Activated CD4-positive, alpha-beta T cell treated with anti-CD3 and anti-CD28 coated beads for 4 hours (primary cell): ENCODE measurements at places on chromosomes 1 and 21.

GRCh38 chr1:204410688-204411450, 748 bp downstream of the PPP1R15B start:
- DNase-seq: peak; percentile 29

- DNase-seq: no peak
Measured at GRCh38 chr21:42651515-42652401, 1.7 kb upstream of the PDE9A start.

DNA sequence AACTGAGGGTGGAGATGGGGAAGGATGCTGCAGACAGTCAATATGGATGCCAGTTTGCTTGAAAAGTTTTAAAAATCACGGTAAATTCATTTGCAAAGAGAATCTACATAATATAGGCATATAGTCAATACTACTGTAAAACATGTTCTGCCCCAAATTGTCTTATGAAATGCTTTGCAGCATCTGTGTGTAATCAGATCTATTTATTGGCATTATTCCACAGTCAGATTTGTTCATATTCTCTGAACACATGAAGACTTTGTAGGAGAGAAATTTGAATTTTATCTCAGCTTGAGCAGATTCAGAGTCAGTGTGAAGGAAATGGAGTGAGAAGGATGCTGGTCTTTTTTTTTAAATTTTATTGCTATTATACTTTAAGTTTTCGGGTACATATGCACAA, 88.5 kb downstream of the PLPPR4 start:
- DNase-seq: no peak

DNA sequence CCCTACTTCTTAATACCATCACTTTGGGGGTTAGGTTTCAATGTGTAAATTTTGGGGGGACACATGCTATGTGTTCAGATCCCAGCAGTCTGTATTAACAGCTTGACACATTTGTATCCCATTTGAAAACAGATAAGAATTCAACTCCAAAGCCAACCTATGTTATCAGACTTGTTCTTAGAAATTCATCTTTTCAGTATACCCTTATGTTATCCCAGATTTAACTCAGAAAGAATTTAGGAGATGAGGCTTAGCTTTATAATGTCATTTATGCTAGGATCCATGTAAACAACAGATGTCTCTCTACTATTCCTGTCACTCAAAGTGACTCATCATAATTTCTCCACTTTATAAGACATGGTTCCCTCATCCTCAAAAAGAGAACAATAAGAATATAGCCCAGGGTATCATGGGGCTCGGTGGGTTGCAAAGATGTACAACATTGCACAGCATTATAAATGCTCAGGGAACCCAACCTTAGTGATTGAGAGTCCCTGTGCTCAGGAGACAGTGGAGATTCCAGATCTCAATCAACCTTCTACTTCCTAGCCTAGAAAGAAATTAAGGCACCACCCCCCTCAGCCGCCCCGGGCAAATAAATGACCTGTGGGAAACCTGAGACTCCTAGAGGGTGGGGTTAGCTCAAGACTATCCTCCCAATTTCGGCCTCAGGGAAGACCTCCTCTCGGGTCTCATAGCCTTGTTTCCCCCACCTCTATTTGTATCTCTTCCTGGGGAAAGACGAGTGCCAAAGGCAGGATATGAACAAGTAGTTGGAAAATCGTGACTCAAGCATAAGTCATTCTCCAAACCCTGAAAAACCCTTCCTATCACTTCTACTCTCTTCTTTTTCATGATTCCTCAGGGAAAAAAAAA, 265.1 kb upstream of the CAMK1G start:
- no peak for DNase-seq

GRCh38 chr1:39384305-39384704, 107.1 kb upstream of the BMP8A start:
- no peak for DNase-seq

GRCh38 chr1:227781314-227781930, 34.1 kb upstream of the PRSS38 start:
- DNase-seq: no peak

DNA sequence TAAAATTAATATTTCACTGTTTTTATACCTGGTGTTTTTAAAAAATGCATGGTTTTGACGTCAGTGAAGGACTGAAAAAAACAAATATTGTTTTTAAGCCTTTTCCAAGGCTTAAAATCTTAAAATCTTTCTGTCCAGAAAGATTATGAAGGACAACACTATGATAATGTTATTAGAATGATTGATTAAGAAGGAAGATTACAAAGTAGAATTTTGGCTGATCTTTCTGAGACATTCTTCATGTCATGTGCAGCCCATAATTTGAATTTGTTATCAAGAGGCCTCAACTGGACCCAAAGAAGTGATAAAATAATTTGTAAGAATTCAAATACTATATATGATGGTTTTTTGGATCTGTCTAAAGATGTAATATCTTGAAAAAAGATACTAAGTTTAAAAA, 584.4 kb upstream of the CXADR start:
- DNase-seq: no peak

GRCh38 chr1:48761411-48761810, 15.3 kb downstream of the BEND5 start:
- DNase-seq: no peak

DNA sequence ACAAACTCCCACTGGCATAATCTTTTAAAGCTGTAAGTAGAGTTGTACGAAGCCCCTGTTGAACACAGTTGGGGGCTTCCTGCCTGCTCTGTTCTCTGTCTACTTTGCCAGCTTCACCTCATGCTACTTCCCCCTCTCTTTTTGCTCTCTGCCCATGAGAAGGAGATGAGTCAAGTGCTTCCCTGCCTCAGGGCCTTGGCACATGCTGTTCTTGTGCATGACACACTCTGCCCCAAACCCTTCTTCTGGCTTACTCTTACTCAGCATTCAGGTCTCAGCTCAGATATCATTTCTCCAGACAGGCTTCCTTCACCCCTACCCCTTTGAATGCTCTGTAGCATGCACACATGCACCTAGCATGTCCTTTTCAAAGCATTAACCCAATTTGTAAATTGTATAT, 208.8 kb downstream of the FOXD2 start:
- no peak for DNase-seq

DNA sequence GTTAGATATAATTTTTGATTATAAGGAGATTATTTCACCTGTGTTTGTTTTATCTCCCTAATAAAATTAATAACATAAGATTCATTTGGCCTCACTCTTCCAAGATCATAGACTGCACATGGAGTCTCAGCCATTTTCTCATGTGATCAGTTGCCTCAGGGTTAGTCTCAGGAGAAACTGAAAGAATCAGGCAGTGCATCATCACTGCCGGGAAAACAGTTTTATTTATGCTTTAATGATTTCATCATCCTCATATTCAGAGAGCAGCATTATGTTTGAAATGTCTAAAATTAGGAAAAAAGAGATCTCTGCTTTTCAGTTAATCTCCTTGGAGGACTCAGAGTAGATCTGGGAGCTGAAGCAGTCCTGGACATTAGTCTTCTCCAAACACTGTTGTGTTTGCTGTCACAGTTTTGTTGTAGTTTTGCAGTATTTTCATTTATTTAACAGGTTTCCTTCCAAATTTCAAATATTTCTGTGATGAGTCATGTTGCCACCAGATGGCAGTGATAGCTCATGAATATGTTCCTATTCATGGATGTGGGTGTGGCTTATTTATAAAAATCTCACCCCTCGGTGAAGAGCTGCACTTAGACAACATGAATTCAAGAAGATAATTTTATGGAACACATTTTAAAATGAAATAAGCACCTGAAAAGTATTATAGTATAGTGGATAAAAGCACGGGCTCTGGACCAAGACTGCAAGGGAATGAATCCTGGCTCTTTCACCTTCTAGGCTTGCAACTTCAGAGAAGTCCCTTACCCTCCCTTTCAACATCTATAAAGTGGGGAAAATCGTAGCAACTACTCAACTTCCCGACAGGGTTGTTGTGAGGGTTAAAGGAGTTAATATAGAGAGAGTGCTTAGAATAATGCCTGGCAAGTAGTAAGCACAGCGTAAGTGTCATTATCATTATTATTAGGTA, 31.2 kb downstream of the CHD1L start:
- peak; percentile 32 for DNase-seq

DNA sequence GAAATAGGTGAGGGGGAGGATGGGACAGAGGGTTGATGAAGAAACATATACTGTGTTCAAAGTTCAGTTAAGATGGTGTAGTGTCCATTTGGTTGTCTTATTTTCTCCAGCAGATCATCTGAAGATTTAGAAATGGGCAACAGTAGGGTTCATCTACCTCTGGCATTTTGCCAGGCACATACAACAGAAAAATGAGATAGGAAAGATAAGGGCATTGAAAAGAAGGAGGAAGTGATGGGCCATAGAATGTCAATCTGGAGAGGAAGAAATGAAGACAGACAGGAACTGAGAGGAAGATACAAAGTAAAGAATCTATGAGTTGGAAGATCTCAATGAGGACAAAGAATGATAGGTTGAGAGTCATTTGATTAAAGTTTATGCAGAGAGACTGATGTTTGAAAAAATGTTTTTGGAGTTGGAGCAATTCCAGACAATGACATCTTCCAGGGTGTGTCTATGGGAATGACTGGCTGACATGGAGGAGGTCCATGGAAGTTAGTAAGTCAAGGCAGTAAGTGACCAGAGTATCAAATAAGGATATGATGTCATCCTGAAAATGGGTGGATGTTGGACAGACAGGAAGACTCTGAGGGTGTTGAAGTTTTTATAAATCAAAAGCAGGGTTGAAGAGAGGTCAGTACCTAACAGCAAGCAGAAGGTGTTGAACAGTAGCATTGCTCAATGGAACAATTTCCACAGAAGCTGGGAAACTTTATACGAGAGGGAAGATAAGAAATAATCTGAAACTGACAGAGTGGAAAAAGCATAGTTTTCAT, 18.7 kb upstream of the CD55 start:
- DNase-seq: no peak

DNA sequence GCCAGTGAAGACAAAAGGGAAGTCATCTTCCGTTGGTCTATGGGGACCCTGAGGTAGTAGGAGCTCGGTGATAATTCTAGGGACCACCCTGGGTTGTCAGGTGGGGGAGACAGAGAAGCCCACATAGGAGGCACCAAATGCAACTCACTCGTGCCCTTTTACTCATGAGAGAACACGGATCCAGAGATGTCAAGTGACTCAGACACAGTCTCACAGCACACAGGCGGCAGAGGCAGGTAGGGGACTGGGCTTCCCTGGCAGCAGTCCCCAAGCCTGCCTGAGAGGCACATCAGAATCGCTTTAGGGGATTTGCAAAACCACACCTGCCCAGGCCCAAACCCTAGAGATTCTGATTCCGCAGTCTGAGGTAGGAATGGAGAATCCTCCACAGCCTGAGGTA, 31.3 kb upstream of the RUNX3 start:
- no peak for DNase-seq

- no peak for DNase-seq
Measured at GRCh38 chr1:183302452-183303322, 115.5 kb downstream of the NMNAT2 start.

GRCh38 chr1:113021430-113022085, 51.4 kb upstream of the LRIG2 start:
- no peak for DNase-seq

DNA sequence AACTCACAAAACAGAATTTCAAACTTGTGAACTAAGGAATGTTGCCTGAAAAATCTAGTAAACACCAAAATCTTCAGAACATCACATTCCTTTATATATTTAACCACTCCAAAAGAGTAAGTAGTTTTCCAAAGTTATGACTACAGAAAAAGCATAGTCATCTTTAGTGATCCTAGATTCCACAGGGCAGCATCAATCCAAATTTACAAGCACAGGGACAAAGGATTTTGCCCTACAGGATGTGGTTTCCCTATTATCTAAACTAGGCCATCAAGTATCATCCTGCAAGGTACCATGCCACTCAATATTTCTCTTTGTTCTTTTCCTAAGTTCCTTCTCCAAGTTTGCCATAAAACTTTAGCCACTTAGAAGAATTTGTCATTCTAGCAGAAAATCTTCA, 33.0 kb downstream of the COP1 start:
- no peak for DNase-seq

DNA sequence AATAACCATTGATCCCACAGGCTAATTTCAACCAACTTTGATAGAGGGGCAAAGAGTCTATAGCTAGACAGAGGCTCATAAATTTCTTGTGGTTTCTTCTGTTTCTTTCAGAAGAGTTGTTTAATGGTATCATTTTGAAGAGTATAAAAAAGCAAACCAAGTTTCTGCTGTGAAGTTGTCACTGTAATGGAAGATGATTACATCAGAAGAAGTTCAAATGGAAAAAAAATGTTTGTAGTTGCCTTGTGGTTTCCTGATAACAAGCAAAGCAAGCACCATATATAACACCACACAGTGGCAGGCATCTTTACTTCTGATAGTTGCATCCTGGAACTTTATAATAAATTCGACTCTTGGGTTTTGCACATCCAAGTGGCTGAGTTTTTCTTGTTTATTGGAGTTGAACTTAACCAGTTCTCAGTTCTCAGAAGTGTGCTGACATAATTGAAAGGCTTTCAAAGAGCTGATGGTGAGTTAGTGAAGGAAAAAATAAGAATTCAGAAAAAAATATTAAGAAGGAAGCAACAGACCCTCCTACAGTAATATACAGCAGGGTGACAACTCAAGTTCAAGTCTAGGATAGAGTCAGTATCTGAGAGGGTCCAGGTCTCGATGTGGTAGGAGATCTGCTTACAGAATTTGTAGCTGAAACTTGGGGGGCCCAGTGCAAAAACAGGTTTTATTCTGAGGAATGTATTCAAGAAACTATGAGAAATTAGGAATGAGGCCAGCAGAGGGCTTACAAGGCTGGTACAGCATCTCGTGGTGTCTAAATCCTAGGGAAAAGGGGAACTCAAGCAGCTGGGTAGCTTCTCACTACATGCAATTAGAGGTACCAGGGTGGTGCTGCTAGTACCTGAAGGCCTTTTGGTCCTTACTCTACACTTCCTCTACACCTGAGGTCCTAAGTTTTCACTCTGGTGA, 123.5 kb downstream of the CRB1 start:
- DNase-seq: no peak

GRCh38 chr1:99636647-99637175, 9.2 kb upstream of the PALMD start:
- DNase-seq: no peak

DNA sequence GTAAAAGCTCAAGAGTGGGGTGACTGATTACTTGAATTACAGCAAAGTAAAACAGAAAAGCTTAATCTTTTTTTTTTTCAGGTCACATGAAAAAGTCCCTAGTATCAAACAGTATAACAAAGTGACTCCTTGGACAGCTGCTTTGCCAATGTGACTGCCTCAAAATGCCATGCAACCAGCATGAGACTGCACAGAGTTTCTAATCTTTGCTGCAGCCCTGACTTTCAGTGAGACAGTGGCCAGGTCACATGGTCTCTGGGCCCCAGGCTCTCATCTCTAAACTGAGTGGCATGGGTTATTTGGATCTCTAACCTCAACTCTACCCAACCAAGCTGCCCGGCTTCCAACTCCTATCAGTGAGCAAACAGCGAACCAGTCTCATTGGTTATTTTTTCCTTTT, 169.0 kb downstream of the VAV3 start:
- no peak for DNase-seq
